ENCODE measurements at places on chromosomes 12 and 14. TPM values are rescaled to one million over a fixed set of nuclear protein-coding genes. Genes with fewer than 3 reads are reported as not detected.

The TOMM20L gene
- 0.92 TPM for total RNA-seq

GRCh38 chr12:130222519-130223218 lies 60.4 kb downstream of the FZD10 start:
- DNase-seq = no peak

DNA sequence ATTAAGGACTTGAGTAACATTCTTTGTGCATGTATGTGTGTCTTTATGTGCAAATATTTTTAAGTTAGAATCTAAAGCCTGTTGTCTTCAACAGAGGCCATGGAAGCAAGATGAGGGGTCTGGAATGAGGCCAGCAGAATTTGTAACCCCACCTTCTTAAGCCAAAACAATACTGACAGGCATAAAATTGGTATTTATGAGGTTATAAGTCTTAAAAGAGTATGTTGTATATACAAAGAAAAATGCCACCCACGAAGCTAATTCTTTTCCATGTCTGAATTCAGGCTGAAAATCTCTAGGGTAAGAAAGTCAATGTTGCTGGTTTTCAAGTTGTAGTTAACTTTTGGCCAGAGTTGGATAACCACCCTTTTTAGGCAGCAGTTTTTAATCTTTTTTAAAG lies 86.2 kb upstream of the TMTC1 start:
- no peak for DNase-seq

- no peak for DNase-seq
Observed at GRCh38 chr14:33734387-33734786, 216.5 kb downstream of the EGLN3 start.

GRCh38 chr12:110778833-110779577 lies 36.3 kb upstream of the PPP1CC start:
- no peak for DNase-seq

- DNase-seq = no peak
Observed at GRCh38 chr14:82298811-82299210, 765.2 kb upstream of the SEL1L start.

- no peak for DNase-seq
Observed at GRCh38 chr12:26767116-26767515, 65.9 kb downstream of the ITPR2 start.

All from ovary (tissue), 10 donors.